ENCODE measurements at places on chromosomes 1 and 21. TPM values are rescaled to one million over a fixed set of nuclear protein-coding genes. Genes with fewer than 3 reads are reported as not detected.

- no peak for DNase-seq
Observed at GRCh38 chr1:204873714-204874113, 3.1 kb downstream of the NFASC start.

DNA sequence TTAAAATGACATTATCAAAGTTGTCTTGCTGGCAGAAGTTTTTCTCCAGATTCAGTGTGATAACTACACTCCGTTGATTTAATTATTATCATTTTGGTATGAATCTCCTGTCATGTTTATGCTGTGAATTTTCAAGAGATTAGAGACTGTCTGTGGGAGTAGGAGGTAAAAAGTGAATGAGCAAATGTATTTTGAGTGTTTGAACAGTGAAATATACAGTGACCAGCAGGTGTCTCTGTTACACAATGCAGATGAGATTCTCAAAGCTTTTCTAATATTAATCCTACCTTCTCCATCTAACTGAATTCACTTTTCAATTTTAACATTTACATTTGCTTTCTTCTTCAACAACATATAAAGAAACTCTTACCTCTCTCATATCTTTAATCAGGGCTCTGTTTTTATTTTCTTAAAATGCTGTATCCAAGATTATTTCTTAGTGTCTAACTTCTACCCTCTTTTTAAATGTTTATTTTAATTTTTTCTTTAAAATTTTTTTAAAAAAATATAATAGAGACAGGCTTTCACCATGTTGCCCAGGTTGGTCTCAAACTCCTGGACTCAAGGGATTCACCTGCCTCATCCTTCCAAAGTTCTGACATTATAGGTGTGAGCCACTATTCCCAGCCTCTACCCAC, 20.9 kb upstream of the HSPA13 start:
- DNase-seq, result peak; percentile 28

GRCh38 chr1:43000271-43000670, 41.6 kb upstream of the SLC2A1 start:
- no peak for DNase-seq

Gene DENND4B
- 79.0 TPM for total RNA-seq

Gene PRR9
- total RNA-seq, result not detected

GRCh38 chr1:49197081-49197480, 420.4 kb upstream of the BEND5 start:
- DNase-seq, result no peak

- DNase-seq, result no peak
Observed at GRCh38 chr1:163308811-163309210, 12.9 kb upstream of the NUF2 start.

DNA sequence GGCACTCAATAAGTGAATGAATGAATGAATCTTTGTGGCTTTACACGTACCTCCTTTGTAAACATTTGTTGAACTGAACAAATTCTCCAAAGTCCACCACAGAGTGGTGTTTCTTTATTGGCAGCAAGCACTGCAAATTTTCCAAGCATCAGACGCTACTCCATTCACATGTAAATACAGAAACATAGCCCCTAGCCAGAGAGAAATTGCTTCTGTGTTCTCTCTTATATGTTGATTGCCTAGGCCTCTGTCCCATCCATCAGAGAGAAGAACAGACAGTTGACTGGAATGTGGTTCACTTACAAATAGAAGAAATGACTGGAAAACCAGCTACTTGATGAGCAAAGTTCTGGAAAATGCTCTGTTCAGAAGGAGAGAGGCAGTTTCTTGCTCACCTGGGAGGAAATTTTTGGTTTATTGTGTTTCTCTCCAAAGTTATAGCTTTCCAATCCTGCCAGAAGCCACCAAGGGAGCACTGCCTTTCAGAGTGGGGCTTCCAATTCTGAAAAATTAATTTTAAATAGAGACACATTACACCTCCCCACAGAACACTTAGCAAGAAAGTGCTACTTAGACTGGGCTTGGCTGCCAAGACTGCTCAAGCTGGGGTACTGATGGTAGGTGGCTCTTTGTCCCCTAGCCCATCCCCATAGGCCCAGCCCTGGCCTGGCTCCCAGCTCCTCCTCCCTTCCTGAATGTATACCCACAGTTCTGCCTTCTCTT, 18.1 kb upstream of the KIRREL1 start:
- DNase-seq, result no peak

GRCh38 chr1:53851571-53852285, 13.6 kb upstream of the NDC1 start:
- no peak for DNase-seq

DNA sequence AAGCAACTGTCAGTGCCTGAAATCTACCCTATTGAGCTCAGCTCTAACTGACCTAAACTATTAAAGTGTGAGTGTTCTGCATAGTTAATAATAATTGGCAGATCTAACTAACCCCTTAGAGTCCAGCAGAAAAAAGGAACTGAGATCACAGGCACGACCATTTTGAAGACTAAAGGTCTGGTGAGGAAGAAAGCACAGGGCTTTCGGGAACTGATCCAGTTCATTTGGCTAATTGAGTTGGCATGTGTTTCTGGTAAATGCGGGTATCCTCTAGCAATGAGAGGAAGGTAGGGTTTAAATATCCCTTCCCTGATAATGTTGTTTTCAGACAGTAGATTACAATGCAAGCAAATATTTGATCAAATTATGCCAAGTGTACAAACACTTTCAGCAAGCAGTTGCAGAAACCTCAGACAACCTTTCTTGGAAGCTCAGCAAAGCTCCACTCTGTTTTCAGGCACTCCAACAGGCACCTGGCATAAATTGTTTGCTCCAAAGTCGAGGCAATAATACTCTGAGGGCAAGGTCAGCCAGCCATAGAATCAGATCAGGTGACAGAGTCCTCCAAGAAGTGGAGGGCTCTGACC, 100.8 kb downstream of the KCNK1 start:
- DNase-seq, result no peak
